ENCODE measurements at places on chromosomes 7 and 10.

- DNase-seq, result no peak
- H3K4me3 ChIP-seq, result no peak overlapping the region
- peaks cover 23% of the 10 kb centered on the region for H3K4me1 ChIP-seq
These were observed 43.5 kb upstream of the UCN3 start for GRCh38 chr10:5321273-5321672.

DNA sequence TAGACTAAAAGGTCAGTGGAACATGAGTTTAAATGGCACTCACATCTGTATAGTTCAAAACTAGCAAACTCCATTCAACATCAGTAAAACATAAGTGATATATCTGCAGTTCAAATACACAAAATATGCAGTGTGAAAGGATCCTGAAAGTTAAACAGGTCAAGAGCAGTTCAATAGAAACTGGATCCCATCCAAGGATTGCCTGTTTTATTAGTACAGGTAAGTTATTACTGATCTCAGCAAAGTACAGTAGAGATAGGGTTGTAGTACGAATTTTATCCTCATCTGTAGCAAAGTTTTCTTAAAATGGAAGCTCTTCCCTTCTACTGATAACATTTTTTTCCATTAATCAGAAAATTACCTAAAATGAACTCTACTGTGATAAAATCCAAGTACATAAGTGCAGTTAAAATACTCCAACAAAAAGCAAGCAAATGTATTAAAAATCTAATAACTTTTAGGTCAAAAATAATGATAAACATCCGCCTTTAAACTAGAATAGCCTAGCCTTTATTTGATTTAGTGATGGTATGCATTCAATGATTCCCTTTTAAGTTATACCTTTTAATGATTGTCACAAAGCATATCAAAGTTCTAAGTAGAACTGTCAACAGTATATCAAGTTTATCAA, 2.2 kb downstream of the ZNF800 start:
- peaks cover 7% of the 10 kb centered on the region for H3K27me3 ChIP-seq
- no peak overlapping the region for H3K4me3 ChIP-seq
- peaks cover 21% of the 10 kb centered on the region for H3K4me1 ChIP-seq
- peaks cover 15% of the 10 kb centered on the region for H3K36me3 ChIP-seq
- no peak overlapping the region for H3K27ac ChIP-seq

DNA sequence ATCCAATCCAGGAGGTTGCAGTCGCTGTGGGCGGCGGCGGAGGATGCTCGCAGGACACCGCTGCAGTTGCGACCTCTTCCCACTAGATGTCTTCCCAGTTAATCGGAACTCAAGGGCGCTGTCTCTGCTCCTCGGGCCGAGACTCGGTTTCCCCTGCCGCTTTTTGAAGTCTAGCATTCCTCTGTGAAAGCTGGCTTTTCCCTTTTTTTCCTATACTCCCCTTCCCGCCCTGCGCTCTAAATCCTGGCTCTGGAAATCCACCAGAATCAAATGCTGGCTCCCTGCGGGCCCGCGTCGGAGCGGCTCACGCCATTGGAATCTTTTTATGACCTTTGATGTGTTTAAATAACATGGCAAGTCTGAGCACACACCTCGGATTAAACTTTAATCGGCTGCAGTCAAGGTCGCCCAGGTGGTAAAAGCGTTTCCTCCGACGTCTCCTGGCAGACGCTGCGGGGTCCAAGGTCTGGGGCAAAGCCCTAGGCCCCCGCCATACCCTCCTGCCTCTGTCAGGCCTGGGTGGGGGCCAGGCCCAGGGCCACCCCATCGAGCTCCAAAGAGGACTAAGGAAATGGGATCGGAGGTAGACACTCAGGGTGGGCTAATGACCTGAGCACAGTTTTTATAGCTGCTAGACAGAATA, 10.7 kb upstream of the HOXA13 start:
- peaks cover 7% of the 10 kb centered on the region for H3K4me1 ChIP-seq
- DNase-seq, result peak; percentile 96
- peak overlapping the region; percentile 67 for H3K4me3 ChIP-seq
- no peak overlapping the region for H3K27ac ChIP-seq
- H3K27me3 ChIP-seq, result peaks cover 9% of the 10 kb centered on the region

DNA sequence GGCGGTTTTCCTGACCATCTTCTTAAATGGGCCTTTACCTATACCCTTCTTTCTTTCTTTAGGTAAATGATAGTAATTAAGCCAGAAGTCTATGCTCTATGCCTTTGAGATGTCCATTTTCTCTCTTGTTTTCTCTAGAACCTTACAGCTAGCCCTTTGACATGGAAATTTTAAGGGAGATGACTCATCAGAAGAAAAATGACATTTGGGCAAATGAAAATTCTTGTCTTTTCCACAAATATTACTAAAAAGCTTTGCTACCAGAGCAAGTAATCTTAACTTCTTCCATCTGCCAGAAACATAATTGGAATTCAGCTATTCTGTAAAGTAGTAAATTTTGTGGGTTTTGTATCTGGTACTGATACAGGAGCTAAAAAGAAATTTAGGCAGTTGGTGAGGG, 59.5 kb downstream of the CCDC3 start:
- H3K27ac ChIP-seq, result no peak overlapping the region
- H3K36me3 ChIP-seq, result no peaks in the 10 kb centered on the region
- no peaks in the 10 kb centered on the region for H3K27me3 ChIP-seq
- H3K4me1 ChIP-seq, result no peaks in the 10 kb centered on the region
- H3K4me3 ChIP-seq, result no peak overlapping the region

DNA sequence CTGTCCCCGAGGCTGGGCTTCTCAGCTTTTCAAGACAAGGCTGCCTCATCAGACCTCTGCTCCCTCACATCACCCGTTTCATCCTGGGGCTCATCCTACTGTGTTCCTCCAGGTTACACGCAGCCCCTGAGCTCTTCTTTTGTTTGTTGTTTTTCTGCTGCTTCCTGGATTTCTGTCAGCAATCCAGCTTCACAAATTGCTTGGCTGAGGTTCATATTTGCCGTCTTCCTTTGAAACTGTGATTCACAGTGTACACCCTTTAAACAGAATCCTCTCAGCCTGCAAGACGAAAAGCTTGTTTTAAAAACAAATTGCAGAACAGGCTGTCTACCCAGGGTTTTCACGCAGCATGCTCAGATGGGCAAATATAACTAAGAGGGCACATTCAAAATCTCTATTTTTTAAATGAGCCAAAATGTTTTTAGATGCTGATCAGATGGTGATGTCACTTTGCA, 39.1 kb upstream of the PARD3 start:
- peak overlapping the region; percentile 56 for H3K4me3 ChIP-seq
- peaks cover 8% of the 10 kb centered on the region for H3K27me3 ChIP-seq
- H3K4me1 ChIP-seq, result peaks cover 7% of the 10 kb centered on the region
- no peaks in the 10 kb centered on the region for H3K36me3 ChIP-seq
- no peak overlapping the region for H3K27ac ChIP-seq

DNA sequence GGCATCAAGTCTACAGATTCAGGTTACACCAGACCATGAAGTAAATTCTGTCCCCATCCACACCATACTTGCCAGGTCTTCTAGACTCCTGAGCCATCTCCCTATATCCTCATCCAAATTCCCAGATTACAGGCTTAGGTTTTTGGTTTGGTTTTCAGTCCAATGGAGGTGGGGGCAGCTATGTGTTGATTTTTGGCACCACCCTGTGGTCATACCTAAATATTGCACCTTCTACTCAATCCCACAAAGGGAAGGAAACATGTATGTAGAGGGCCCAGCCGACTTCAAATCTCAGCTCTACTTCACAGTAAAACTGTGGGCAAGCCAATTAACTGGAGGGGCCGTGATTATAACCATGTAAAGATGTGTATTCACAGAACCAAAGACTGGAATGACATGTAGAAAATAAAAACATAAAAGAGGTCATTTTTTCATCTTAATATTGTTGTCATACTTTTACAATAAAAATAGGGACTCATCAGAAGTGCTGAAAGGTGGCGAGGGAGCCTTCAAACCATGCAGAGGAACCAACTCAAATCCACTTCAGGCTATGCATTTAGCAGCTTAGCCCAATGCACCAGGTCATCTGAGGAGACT, 19.8 kb downstream of the ERCC6 start:
- H3K27ac ChIP-seq, result no peak overlapping the region
- no peaks in the 10 kb centered on the region for H3K4me1 ChIP-seq
- H3K36me3 ChIP-seq, result peaks cover 66% of the 10 kb centered on the region

DNA sequence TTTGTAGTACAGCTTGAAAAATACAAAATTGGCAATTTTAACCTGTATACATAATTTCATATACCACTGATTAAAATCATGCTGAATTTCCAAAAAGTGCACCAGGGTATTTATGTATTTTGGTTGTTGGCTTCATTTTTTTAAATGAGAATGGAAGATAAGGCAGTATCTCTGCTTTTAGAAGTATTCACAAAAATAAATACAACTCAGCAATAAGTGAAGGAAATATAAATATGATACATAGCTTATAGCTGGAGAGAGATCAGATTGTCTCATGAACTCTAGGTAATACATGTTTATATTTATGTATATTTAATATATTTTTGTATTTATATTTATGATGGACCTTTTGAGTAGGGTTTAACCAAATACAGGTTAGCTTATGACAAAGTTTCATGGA, 81.0 kb downstream of the KMT2E start:
- H3K27ac ChIP-seq, result no peak overlapping the region
- no peak overlapping the region for H3K4me3 ChIP-seq
- DNase-seq, result no peak
- peaks cover 17% of the 10 kb centered on the region for H3K4me1 ChIP-seq
- peaks cover 44% of the 10 kb centered on the region for H3K36me3 ChIP-seq
- H3K27me3 ChIP-seq, result no peaks in the 10 kb centered on the region

DNA sequence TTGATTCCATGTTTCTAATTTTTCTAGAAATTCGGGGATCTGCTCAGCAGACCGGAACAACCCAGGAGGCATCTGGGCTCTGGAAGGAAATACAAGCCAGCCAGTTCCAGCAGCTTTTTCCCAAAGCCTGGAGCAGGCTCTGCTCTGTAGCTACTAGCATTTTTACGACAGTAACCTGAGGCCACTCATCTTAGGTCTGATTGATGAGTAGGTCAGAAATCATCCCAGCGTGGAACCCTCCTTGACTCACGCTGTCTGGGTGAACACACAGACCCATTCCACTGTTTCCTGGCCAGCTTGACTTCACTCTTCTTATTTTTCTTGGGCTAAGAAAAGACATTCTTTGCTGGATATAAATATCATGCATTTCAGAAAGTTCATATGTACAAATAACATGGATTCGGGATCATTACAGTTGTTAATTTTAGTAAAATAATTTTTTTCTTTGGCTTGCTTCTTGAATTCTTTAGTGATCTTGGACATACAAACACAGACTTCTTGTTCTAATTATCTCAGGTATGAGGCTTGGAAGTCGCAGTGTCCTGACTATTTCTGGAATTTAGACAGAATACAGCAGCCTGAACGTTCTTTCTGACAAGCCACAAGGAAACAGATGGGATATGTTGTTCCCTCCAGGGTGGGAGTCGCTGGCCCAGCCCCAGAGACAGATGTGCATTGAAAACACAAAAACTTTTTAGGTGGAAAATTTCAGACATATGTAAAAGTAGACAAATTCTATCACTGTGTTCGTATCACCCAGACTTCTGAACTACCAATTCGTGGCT, 54.6 kb upstream of the PITRM1 start:
- H3K27ac ChIP-seq, result peak overlapping the region; percentile 86
- peak overlapping the region; percentile 27 for H3K4me3 ChIP-seq
- H3K36me3 ChIP-seq, result no peaks in the 10 kb centered on the region
- H3K4me1 ChIP-seq, result peaks cover 52% of the 10 kb centered on the region
- no peak for DNase-seq
- H3K27me3 ChIP-seq, result peaks cover 2% of the 10 kb centered on the region

GRCh38 chr7:53245721-53246120, 210.3 kb downstream of the POM121L12 start:
- no peaks in the 10 kb centered on the region for H3K27me3 ChIP-seq
- H3K4me1 ChIP-seq, result no peaks in the 10 kb centered on the region
- H3K4me3 ChIP-seq, result no peak overlapping the region
- no peaks in the 10 kb centered on the region for H3K36me3 ChIP-seq
- no peak overlapping the region for H3K27ac ChIP-seq

DNA sequence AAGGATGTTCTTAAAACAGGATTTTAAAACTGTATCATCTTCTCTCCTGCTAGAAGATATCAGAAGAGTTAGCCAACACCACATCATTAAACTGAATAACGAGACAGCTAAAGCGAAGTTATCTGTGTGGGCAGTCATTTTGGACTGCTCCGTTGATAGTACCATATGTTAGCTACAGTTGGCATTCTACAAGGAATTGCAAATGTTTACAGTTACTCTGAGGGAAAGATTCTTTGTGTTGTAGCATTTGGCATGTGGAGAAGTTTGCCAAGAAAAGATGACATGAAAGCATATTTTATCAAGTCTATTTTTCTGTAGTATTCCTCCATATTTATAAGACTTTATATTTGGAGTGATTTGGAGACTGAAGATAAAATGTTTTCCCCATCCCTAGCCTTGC, 464.4 kb upstream of the POM121L12 start:
- no peak overlapping the region for H3K4me3 ChIP-seq
- no peaks in the 10 kb centered on the region for H3K27me3 ChIP-seq
- no peaks in the 10 kb centered on the region for H3K4me1 ChIP-seq

DNA sequence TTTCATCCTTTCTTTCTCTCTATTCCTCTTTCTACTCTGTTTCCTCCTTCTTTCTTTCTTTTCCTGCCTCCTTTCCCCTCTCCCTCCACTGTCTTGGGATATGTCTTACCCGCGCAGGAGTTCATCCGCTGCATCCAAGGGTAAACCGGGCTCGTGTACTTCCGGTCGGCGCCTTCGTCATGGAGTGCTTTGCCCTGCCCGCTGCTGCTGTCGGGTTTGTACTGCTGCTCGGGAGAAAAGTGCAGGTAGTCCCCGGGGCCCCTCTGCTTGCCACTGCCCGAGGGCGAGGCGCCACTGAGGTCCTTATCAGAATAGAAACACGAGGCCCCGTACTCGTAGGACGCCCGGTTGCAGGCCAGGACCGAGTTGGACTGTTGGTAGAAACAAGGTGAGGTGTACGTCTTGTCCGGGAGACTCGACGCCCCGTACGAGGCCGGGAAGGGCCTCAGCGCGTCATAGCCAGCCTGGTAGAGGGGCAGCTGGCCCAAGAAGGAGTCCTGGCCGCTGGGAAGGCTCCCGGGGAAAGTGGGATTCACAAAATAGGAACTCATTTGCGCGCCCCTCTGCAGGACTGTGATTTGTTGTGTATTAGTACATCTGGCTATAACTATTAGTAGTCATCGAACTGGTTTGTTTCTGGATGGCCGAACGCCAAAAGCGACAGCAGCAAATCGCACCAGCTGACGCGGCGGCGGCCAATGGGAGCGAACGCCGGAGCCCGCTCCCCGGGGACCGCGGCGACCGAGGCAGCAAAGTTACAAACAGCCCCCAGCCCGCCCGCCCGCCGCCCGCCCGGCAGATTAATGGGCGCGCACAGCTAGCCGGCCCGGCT, at the start of gene HOXA6:
Gene HOXA6, minus strand, starts transcription at position 576 of the 832 bp plus-strand sequence. Its CDS starts 25 bp downstream, at position 551.
- DNase-seq, result peak; percentile 93
- H3K4me3 ChIP-seq, result peak within 1 kb of the TSS; percentile 93
- H3K36me3 ChIP-seq, result peaks cover 38% of the 10 kb centered on the region

GRCh38 chr7:75721426-75721825, 17.3 kb downstream of the HIP1 start:
- H3K27ac ChIP-seq, result no peak overlapping the region
- DNase-seq, result no peak
- H3K27me3 ChIP-seq, result no peaks in the 10 kb centered on the region

- peak overlapping the region; percentile 3 for H3K4me3 ChIP-seq
- DNase-seq, result peak; percentile 97
- H3K27me3 ChIP-seq, result no peaks in the 10 kb centered on the region
These were observed 3.4 kb upstream of the CHST12 start for GRCh38 chr7:2399848-2400587.

- H3K27me3 ChIP-seq, result no peaks in the 10 kb centered on the region
- H3K4me3 ChIP-seq, result no peak overlapping the region
- no peaks in the 10 kb centered on the region for H3K4me1 ChIP-seq
- DNase-seq, result no peak
- H3K36me3 ChIP-seq, result no peaks in the 10 kb centered on the region
- no peak overlapping the region for H3K27ac ChIP-seq
These were observed 700.7 kb downstream of the AUTS2 start for GRCh38 chr7:70298780-70299471.

All from osteoblast (primary cell).